ENCODE measurements at places on chromosomes 3 and 15.

DNA sequence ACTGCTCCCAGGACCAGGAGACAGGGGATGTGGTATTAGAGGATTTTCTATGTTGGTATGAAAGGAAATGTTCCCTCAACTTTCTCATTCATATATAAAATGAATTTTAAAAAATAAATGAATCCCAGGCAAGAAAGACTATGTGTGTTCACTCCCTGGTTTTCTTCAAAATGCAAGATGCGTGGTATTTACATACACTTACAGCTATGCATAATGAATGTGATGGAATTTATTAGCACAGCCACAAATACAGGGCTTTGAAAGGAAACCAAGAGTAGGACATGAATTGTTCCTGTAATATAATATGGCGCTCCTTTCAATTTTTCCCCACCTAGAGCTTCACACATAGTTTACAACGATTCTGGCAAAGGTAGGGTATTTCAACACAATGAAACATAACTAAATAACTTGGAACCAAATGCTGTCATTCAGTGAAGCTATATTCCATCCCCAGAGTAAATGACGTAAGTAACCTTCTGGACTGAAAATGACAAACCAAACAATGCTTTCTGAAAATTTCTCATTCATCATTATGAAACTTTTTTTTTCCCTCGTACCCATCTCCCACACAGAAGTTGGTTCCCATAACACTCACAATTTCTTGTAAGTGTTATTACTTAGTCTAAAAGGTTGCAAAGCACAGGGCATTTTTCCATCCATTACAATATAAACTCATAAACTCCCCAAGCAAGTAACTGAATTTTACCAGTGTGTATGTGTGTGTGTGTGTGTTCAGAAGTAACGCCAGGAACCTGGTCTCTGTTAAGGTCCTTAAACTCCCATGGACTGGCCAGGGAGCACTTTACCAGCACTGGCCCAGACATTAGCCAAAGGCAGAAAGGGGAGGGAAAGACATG, 41.8 kb downstream of the CBLB start:
- DNase-seq = no peak

- peak; percentile 75 for DNase-seq
These were observed 77.2 kb downstream of the SCN10A start for GRCh38 chr3:38738630-38739395.

- no peak for DNase-seq
These were observed 49.1 kb downstream of the RUBCN start for GRCh38 chr3:197687570-197687969.

DNA sequence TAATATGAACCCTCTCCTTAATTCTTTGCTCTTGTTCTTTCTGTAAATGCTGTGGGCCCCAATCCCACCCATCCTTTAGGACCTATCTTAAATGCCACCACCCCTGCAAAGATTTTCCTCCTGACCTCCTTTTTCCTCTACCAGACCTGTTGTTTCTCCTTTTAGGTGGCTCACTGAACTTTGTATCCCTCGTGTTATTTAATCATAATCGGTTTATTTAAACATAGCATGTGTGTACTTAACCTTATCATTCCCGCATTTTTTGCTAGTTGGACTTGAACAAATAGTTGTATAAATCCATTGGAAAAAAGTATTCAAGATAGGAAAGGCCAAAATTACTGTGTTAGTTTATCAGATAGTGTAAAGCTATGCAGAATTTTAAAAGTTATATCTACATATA, 988 bp upstream of the NFKBIZ start:
- DNase-seq = no peak
